ENCODE measurements at places on chromosomes 13 and 19.

- DNase-seq: peak; percentile 92
Measured at GRCh38 chr19:52601025-52601973, 31.2 kb downstream of the ZNF701 start.

GRCh38 chr13:113918580-113918979 is 54.7 kb upstream of the GAS6 start:
- DNase-seq: no peak

- no peak for DNase-seq
Measured at GRCh38 chr19:30406220-30407067, 34.3 kb downstream of the ZNF536 start.

- DNase-seq: peak; percentile 75
Measured at GRCh38 chr19:16266586-16266942, 58.1 kb upstream of the KLF2 start.

DNA sequence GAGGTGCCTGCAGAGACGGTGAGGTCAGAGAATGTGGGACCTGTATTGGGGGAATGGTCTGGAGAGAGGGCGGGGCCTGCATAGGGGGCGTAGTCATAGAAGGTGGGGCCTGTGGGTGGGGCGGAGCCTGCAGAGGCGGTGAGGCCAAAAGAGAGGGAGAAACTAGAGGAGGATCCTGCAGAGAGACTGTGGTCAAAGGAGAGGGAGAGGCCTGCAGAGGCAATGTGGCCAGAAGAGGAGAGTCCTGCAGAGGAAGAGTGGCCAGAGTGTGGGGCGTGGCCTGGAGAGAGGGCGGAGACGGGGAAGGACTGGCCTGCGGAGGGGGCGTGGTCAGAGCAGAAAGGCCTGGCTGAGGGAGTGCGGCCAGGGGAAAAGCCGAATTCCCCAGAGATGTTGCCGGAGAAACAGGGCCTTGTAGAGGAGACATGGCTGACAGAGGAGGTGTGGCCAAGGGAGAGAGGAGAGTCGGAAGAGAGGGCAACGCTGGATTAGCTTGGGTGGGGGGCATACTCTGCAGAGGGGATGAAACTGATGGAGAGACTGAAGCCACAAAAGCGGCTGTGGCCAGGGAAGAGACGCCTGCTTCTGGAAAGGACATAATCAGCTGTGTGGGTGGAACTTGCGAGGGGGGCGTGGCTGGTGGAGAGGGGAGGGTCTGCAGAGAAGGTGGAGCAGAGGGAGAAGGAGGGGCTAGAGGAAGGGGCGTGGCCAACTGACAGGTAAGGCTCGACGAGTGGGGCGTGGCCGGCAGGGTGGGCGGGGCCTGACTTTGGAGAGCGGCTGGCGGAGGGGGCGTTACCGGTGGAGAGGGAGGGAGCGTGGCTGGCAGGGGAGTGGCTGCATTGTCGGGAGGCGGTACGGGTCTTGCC is 2.5 kb downstream of the PRR36 start:
- peak; percentile 89 for DNase-seq

DNA sequence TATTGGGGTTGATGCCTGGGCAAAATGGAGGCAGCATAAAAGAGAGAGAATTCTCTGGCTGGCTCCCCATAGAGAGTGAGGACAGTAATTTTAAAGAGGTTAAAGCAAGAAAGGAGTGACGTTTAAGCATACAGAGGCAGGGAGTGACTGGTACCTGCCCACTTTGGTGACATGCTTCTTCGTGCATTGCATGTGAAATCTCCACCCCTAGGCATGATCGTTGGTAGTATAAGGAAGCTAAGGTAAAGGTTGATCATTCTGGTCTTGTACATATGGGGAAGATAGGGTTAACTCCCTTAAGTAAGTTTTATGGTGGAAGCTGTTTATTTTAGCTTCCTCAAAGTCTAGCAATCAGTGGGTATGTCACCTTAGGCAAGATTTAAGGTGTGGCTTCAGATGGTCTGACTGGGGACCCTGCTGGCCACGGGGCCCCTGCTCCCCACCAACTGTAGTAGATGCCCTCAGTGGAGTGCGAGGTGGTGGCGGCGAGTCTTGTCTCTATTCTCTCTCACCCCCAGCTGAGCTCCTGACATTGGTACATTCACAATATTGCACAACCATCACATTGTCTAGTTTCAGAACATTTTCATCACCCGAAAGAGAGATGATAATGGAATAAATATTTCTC is 797.5 kb upstream of the SPRY2 start:
- no peak for DNase-seq

DNA sequence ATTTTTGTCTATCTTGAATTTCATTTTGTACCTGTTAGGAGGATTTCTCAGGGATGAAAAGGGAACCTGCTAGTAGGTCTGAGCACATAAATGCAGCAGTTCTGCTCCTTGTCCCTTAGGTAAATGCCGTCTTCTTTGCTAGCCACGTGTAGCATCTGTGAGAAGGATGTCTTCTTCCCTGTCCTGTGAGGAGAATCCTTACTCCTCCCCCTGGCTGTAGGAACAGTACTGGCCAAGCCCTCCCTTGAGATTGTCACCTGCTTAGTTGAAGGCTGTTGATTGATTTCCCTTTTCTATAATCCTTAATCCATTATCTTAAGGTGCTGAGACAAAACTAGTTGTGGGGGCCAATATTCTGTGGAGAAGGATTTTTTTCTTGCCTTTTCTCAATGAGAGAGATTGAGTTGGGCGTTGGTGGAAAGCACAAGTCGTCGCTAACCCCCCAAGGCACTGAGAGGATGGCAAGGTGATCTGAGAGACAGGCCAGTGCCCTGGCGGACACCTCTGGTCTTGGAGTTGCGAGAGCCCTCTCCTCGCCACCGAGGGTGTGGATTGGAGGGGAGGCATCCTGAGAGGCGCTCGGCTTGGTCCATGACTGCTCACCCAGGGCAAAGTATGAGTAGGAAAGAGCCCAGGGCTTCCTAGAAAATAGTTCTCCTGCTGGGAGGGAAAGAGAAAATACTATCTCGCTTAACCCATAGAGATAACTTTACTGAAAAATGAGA is 216.7 kb downstream of the ATP8A2 start:
- DNase-seq: no peak

DNA sequence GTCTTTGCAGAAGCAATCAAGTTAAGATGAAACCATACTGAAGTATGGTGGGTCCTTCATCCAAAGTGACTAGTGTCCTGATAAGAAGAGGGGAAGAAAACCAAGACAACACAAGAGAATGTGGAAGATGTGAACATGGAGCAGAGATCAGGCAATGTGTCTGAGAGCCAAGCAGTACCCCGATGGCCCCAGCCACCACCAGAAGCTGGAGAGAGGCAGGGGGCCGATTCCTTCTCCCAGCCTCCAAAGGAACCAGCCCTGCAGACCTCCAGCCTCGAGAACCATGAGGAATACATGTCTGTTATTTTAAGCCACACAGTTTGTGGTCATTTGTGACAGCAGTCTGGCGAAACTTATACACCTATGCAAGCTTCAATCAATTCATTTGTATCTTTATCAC is 93.2 kb downstream of the IRS2 start:
- no peak for DNase-seq

DNA sequence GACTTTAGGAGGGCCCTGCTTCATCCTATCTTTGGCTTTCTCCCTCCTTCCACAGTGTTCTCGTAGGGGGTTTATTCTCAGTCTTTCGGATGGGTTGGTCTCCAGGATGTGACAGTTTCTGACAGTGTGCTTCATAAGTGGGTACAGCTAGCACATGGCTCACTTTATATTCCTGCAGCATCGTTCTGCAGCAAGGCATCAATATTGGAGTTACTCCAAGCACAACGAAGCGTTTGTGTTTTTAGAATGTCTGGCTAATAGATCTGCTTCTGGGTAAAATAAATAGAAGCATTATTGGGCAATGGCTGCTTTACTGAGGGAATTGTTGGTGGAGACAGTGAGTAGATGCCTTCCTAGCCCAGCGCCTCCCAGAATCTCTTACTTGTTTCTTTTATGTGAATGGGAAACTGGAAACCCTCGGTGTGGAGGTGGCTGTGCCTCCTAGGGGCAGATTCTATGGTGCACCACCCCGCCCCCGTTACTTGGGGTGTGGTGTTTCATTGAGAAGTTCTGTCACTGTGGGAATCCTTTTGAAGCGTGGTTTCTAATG is 2.0 kb downstream of the FARP1 start:
- DNase-seq: no peak

DNA sequence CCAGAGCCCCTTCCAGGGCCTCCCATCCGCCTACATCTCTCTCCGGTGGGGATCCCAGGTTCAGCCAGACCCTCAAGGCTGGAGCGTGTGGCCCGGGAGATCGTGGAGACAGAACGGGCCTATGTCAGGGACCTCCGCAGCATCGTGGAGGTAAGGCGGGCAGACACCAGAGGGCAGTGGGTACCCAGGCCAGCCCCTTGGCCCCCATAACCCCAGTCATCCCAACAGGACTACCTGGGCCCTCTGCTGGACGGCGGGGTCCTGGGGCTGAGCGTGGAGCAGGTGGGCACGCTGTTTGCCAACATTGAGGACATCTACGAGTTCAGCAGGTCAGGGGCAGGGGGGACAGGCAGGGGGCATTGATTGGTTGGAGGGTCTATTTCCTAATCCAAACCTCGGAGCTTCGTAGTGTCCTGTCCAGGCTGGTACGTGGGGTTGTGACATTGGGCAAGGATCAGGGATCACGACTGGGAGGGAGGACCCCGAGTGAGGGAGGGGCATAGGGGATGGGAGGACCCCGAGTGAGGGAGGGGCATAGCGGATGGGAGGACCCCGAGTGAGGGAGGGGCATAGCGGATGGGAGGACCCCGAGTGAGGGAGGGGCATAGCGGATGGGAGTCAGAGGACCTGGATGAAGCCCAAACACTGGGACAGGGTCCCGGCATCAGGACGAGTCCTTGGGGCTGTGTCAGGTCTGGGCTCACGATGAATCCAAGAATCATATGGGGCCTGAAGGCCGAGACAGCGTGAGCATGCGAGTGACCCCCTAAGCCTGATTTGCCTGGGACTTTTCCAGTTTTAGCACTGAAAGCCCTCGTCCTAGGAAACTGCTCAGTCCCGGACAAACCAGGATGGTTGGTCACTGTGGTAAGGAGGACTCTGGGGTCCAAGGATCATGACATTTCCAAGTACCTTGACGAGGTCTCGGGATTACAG is 2.9 kb downstream of the PLEKHG2 start:
- no peak for DNase-seq

GRCh38 chr13:113765564-113765910 is 6.5 kb downstream of the TMEM255B start:
- DNase-seq: no peak

GRCh38 chr13:68993154-68993553 is 1114.5 kb upstream of the ATXN8OS start:
- DNase-seq: no peak

GRCh38 chr19:3112375-3113099 is 18.4 kb downstream of the GNA11 start:
- no peak for DNase-seq

DNA sequence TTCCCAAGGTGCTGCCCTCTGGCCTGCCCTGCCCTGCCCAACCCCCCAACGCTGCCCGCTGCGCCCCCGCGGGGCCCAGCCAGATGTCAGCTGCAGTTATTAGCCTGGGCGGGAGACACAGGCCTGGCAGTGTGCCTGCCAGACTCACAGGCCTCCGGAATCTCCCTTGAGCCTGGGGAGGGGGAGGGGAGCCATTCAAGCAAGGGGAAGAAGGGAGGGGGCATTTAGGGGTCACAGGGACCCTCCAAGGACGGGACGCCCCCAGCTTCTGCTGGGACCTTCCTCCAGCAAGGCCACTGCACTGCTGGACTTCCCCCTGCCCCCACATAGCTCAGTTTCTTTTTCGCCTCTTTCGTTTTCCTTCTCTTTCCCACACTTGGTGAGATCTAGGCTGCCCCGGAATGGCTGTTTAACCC is 2.6 kb upstream of the JUNB start:
- peak; percentile 86 for DNase-seq

DNA sequence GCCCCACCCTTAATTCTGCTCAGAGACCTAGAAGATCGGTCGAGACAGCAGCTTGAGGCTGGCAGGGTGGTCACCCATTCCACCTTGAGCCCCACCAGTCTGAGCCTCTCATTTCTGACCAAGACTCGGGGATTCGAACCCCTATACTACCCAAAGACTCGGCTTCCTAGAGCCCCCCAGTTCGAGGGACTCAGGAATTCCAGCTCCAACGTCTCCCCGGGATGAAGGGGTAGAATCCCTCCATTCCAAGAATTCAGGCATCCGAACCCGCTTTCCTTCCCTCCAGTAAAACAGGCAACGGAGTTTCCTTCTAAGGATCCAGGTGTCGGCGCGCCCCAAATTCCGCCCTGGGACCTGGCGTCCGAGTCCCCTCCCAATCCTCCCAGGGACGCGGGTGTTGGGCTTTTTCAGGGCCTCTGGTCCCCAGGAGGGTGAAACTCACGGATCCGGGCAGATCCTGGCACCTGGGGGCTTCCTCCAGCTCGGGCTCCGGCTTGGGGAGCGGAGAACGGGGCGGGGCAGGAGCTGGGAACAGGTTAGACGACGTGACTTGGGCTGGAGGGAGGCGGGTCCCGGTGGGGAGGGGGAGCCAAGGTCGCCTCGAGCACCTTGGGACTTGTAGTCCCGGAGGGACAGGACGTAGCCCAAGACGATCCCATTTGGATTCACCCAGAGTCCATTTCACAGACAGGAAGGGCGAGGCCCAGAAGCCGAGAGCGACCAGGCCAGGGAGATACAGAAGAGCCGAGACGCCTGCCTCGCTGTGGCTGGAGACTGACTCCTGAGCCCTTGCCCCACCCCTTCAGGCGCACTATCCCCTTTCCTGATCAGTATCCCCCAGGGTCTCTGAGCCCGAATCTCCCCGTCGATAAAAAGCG is at the start of gene PPP1R13L:
Gene PPP1R13L (minus strand): TSS at position 513 of the 878 bp plus-strand sequence. CDS start 6,751 bp downstream, outside the sequence.
- DNase-seq: peak; percentile 61

GRCh38 chr19:926589-927350 is 935 bp downstream of the ARID3A start:
- DNase-seq: no peak

GRCh38 chr13:88005188-88005587 is 334.0 kb downstream of the SLITRK5 start:
- no peak for DNase-seq

- DNase-seq: peak; percentile 80
Measured at GRCh38 chr19:43780706-43781525, at the start of gene KCNN4. TSS of gene KCNN4 (minus strand) at chr19:43780973. CDS start at chr19:43780861, 112 bp downstream.

GRCh38 chr13:21594715-21595545 is 9.0 kb downstream of the MICU2 start:
- DNase-seq: no peak

DNA sequence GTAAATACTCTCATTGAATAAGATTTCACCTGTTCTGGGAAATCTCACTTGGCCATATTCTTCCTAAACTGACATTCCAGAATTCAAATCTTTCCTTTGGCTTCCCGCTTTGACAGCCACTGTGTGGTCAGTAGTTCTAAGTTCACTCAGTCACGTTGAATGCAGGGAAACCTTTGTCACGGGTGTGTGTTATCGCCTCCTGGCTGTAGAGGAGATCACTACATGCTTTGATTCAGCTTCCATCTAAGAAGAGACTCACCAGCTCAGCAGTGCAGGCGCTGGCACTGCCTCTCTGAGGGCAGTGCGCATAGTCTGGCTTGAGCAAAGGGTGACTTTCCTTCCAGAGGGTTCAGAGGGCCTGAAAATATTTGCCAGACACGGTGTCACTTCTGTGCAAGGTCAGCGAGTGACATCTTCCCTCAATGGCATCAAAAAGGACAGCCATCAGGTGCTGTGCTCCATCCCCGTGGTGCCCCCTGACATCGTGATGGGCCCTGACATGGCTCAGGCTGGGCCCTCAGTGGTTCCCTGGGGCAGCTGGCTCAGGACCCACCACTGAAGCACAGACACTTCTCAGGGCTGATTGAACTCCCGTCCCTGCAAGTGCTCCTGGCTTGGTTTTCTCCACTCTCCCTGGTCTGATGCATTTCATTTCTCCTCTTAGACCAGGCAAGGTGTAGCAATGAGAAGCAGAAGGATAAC is 635.4 kb upstream of the ARGLU1 start:
- DNase-seq: no peak
